Smooth muscle cell of the pulmonary artery (primary cell): ENCODE measurements at places on chromosomes 11 and 22. TPM values are rescaled to one million over a fixed set of nuclear protein-coding genes. Genes with fewer than 3 reads are reported as not detected.

The CPT1B gene
- total RNA-seq = 2.0 and 3.5 TPM in 2 replicates

The UBQLNL gene
- 0.23 and 0.33 TPM in 2 replicates for total RNA-seq

The RNF121 gene
- 42.7 and 49.9 TPM in 2 replicates for total RNA-seq

The P4HA3 gene
- 36.9 and 39.1 TPM in 2 replicates for total RNA-seq

The MUC5B gene
- not detected in 2 replicates for total RNA-seq

The OR6T1 gene
- total RNA-seq = not detected in 2 replicates

The DLG2 gene
- 1.6 and 1.9 TPM in 2 replicates for total RNA-seq

The TENM4 gene
- 42.4 and 66.9 TPM in 2 replicates for total RNA-seq

The ENTHD1 gene
- not detected in 2 replicates for total RNA-seq

The DGCR6 gene
- total RNA-seq = 0.46 and 0.59 TPM in 2 replicates

The MOGAT2 gene
- not detected in 2 replicates for total RNA-seq

The DMC1 gene
- total RNA-seq = 0.56 and 0.85 TPM in 2 replicates

The SHISA8 gene
- not detected in 2 replicates for total RNA-seq

The KLHL35 gene
- 3.6 and 4.6 TPM in 2 replicates for total RNA-seq

The ZP1 gene
- 0.36 and 0.98 TPM in 2 replicates for total RNA-seq

The SERPIND1 gene
- not detected in 2 replicates for total RNA-seq

The CLDN5 gene
- total RNA-seq = 0.26 and 0.86 TPM in 2 replicates

The ZMAT5 gene
- total RNA-seq = 12.3 and 13.3 TPM in 2 replicates

The ADAMTS8 gene
- 0.07 and 0.65 TPM in 2 replicates for total RNA-seq

The GP1BB gene
- 4.3 and 5.9 TPM in 2 replicates for total RNA-seq

The EXPH5 gene
- total RNA-seq = 0.26 and 0.72 TPM in 2 replicates

The TBX1 gene
- 0.23 TPM in 1 of 2 replicates, not detected in the other for total RNA-seq

The BAIAP2L2 gene
- 0.39 and 0.69 TPM in 2 replicates for total RNA-seq

The OR51E1 gene
- total RNA-seq = 0.03 TPM in 1 of 2 replicates, not detected in the other

The C11orf24 gene
- 64.8 and 65.6 TPM in 2 replicates for total RNA-seq

The RHOD gene
- 9.1 and 10.6 TPM in 2 replicates for total RNA-seq

The PLAAT3 gene
- 12.0 and 30.2 TPM in 2 replicates for total RNA-seq

The CHRNA10 gene
- total RNA-seq = 0.79 and 1.1 TPM in 2 replicates

The CABP2 gene
- total RNA-seq = not detected in 2 replicates

The JOSD1 gene
- 63.3 and 73.0 TPM in 2 replicates for total RNA-seq

The SAA2 gene
- total RNA-seq = 0.46 and 40.6 TPM in 2 replicates

The ZNF195 gene
- total RNA-seq = 13.5 and 17.6 TPM in 2 replicates

The TMEM9B gene
- total RNA-seq = 44.3 and 49.7 TPM in 2 replicates

The MB gene
- total RNA-seq = 0.39 TPM in 1 of 2 replicates, not detected in the other

The TBX10 gene
- total RNA-seq = not detected in 2 replicates

The MS4A3 gene
- total RNA-seq = not detected in 2 replicates

The SYT9 gene
- 0.07 TPM in 1 of 2 replicates, not detected in the other for total RNA-seq

The AGBL2 gene
- 1.1 and 1.8 TPM in 2 replicates for total RNA-seq

The PRR5L gene
- 12.1 and 32.3 TPM in 2 replicates for total RNA-seq

The CDCA5 gene
- total RNA-seq = 1.6 and 3.3 TPM in 2 replicates

The TMEM191C gene
- total RNA-seq = 0.36 and 1.1 TPM in 2 replicates

The GLB1L2 gene
- 0.03 and 0.39 TPM in 2 replicates for total RNA-seq

The APOA4 gene
- total RNA-seq = not detected in 2 replicates

The SYNGR1 gene
- total RNA-seq = 7.2 and 14.8 TPM in 2 replicates

The FOLH1 gene
- 0.65 TPM in 1 of 2 replicates, not detected in the other for total RNA-seq

The TSSC4 gene
- 38.7 and 49.4 TPM in 2 replicates for total RNA-seq

The GAS2L1 gene
- 16.0 and 19.1 TPM in 2 replicates for total RNA-seq

The LIPT2 gene
- 1.5 and 1.6 TPM in 2 replicates for total RNA-seq

The A4GALT gene
- 13.0 and 41.2 TPM in 2 replicates for total RNA-seq

The PKDREJ gene
- under 0.01 and 0.03 TPM in 2 replicates for total RNA-seq

The UCP3 gene
- total RNA-seq = 0.65 and 0.73 TPM in 2 replicates

The CYTH4 gene
- total RNA-seq = 0.07 and 0.36 TPM in 2 replicates

The MPPED2 gene
- total RNA-seq = 0.20 TPM in 2 replicates
